ENCODE measurements at places on chromosomes 6 and 20.

DNA sequence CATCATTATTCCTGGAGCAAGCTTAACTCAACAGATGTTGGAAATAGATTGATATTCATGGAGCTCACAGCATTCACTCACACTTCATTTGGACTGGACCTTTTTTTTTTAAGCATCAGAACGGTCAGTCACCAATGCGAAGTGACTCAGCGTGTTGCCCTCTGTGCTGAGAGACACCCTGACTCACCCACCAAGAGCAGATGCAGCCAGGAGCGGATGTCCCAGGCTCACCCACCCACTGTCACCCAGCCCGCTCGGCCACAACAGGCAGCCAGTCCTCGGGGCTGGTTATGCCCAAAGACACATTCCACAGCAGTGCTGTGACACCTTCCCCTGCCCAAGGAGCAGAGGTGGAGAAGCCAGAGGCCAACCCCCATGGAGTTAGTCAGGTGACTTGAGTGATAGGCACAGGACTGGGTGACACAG is 15.7 kb downstream of the RNASET2 start:
- no peak for DNase-seq
- peaks cover 7% of the 10 kb centered on the region for H3K4me1 ChIP-seq
- H3K27me3 ChIP-seq, result no peaks in the 10 kb centered on the region
- H3K27ac ChIP-seq, result no peak overlapping the region
- no peak overlapping the region for H3K4me3 ChIP-seq

- H3K27ac ChIP-seq, result no peak overlapping the region
- DNase-seq, result no peak
- no peaks in the 10 kb centered on the region for H3K36me3 ChIP-seq
- no peak overlapping the region for H3K4me3 ChIP-seq
Observed at GRCh38 chr6:166673309-166673708, 46.3 kb upstream of the RPS6KA2 start.

- no peaks in the 10 kb centered on the region for H3K4me1 ChIP-seq
- DNase-seq, result peak; percentile 80
- H3K4me3 ChIP-seq, result no peak overlapping the region
Observed at GRCh38 chr6:32933661-32934085, 7.2 kb downstream of the HLA-DMB start.

DNA sequence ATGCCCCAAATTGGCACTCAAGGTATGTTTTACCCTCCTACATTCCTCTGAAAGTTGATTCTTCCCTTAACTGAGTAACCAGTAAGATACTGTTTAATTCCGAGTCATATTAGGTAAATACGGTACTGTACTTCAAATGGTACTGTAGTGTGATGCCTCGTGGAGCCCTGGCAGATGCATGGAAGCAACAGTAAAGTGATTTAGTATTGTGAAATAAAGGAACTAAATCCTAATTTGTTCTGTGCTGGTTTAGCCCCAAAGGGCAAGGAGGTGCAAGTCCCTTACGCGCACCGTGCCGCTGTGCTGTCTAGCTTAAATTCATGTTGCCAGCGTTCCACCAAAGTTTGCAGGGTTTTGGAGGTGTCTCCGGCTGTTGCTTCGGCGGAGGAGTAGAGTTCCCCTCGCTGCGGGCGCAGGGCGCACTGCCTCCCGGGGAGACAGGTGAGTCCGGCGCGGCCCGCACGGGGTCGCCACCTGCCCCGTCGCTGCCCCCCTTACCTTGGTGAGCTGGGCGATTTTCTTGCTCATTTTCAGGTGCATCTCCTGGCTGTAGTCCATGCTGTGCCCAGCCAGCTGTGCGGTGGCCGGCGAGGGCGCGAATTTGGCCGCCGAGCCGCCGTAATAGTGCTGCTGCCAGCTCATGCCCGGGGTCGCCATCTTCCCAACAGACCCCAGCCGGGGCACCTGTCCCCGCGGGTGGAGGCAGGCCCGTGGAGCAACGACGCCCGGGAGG is 655 bp downstream of the FAM184A start:
- peak; percentile 55 for DNase-seq
- peaks cover 7% of the 10 kb centered on the region for H3K4me1 ChIP-seq
- H3K27me3 ChIP-seq, result peaks cover 47% of the 10 kb centered on the region
- no peak overlapping the region for H3K27ac ChIP-seq
- H3K36me3 ChIP-seq, result no peaks in the 10 kb centered on the region

GRCh38 chr20:21820688-21821087 is 115.2 kb downstream of the PAX1 start:
- H3K27me3 ChIP-seq, result no peaks in the 10 kb centered on the region
- no peak overlapping the region for H3K27ac ChIP-seq
- H3K4me1 ChIP-seq, result peaks cover 19% of the 10 kb centered on the region
- H3K4me3 ChIP-seq, result no peak overlapping the region
- no peaks in the 10 kb centered on the region for H3K36me3 ChIP-seq

- no peak overlapping the region for H3K27ac ChIP-seq
- H3K4me3 ChIP-seq, result no peak overlapping the region
- H3K4me1 ChIP-seq, result no peaks in the 10 kb centered on the region
- peaks cover 4% of the 10 kb centered on the region for H3K36me3 ChIP-seq
- DNase-seq, result peak; percentile 41
- no peaks in the 10 kb centered on the region for H3K27me3 ChIP-seq
Observed at GRCh38 chr6:24032896-24033688, 92.9 kb upstream of the NRSN1 start.

DNA sequence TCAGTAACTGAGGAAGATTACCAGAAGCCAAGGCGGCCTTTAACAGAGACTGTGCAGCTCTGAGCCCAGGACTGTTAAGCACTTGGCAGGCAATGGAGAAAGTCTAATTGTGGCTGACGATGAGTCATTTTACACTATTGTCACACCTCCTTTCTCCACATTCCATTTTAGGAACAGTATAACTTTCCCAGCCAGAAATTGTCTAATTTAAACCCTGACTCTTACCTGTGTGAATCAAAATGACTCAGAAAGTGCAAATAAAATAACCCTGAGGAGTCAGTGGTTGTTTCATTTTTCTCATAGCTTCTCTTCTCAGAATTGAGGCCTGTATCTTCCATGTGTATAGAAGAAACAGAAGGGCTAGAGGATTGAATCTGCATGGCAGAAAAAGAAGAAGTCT is 40.0 kb upstream of the OPN5 start:
- H3K27ac ChIP-seq, result no peak overlapping the region
- no peak for DNase-seq
- H3K27me3 ChIP-seq, result no peaks in the 10 kb centered on the region

- no peak overlapping the region for H3K4me3 ChIP-seq
- no peak for DNase-seq
- no peak overlapping the region for H3K27ac ChIP-seq
- H3K36me3 ChIP-seq, result no peaks in the 10 kb centered on the region
- no peaks in the 10 kb centered on the region for H3K27me3 ChIP-seq
Observed at GRCh38 chr6:103178193-103178592, 1681.5 kb downstream of the HACE1 start.

DNA sequence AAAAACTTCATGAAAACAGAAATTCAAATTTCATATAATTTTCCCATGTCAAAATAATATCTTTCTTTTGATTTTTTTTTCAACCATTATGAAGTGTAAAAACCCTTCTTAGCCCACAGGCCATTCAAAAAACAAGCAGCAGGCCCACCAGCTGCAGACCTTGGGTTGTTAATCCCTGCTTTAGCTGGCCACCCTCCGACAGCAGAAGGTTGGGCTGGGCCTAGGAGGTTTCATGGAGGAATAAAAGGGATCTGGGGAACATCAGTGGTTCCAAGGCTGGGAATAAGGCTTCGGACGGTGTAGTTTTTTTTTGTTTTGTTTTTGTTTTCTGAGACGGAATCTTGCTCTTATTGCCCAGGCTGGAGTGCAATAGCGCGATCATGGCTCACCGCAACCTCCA is 3.6 kb upstream of the HSP90AB1 start:
- H3K27me3 ChIP-seq, result no peaks in the 10 kb centered on the region
- H3K36me3 ChIP-seq, result no peaks in the 10 kb centered on the region
- no peak overlapping the region for H3K27ac ChIP-seq
- peaks cover 16% of the 10 kb centered on the region for H3K4me1 ChIP-seq
- peak; percentile 66 for DNase-seq
- no peak overlapping the region for H3K4me3 ChIP-seq

DNA sequence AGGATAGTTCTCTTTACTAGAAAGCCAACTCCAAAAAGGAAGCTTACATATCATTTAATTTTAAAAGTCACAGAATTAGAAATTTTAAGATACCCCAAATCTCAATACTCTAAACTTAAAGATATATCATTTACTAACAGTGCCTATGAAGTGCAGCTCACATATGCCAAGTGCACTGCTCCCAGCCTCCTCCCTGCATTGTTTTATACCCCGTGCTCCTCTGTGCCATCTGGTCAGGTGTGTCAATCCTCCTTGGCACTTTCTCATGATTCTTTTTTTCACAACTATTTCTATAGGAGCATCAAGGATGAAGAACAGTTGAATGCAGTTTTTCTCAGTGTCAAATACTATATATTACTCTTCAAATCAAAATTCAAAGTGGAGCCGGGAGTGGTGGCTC is 8.8 kb downstream of the MAP7 start:
- H3K4me1 ChIP-seq, result peaks cover 12% of the 10 kb centered on the region
- no peaks in the 10 kb centered on the region for H3K27me3 ChIP-seq
- no peak for DNase-seq
- H3K4me3 ChIP-seq, result no peak overlapping the region

DNA sequence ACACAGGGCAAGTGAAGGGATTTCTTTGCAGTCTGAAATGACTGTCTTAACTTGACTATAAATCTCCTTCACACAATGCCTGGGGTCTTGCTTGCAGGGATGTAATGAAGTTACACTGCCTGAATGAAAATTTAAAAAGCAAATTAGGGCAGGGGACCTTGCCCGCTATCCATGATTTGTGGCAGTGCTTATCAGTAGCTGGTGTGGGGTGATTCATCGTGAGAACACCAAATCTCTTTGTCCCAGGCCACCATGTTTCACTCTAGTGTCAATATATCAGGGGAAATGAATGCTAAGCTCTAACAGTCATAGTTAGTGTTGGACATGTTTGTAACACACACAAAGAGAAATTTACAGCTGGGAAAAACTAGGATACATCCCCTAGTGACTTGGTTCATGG is 713.7 kb upstream of the EPHA7 start:
- no peak for DNase-seq
- peaks cover 37% of the 10 kb centered on the region for H3K4me1 ChIP-seq

GRCh38 chr20:52978851-52979250 is 6.7 kb downstream of the TSHZ2 start:
- H3K36me3 ChIP-seq, result no peaks in the 10 kb centered on the region
- peaks cover 28% of the 10 kb centered on the region for H3K27me3 ChIP-seq
- no peak overlapping the region for H3K4me3 ChIP-seq
- H3K4me1 ChIP-seq, result peaks cover 13% of the 10 kb centered on the region
- H3K27ac ChIP-seq, result no peak overlapping the region
- DNase-seq, result no peak

GRCh38 chr6:1389369-1390132 is at the start of gene FOXF2:
Gene FOXF2, plus strand, starts transcription at chr6:1389576. Its CDS starts 372 bp downstream, at chr6:1389948.
- no peaks in the 10 kb centered on the region for H3K36me3 ChIP-seq
- H3K4me1 ChIP-seq, result peaks cover 28% of the 10 kb centered on the region
- H3K27me3 ChIP-seq, result peaks cover 100% of the 10 kb centered on the region
- peak within 1 kb of the TSS; percentile 46 for H3K4me3 ChIP-seq

- H3K27me3 ChIP-seq, result peaks cover 24% of the 10 kb centered on the region
- H3K27ac ChIP-seq, result no peak within 1 kb of the TSS
- H3K4me1 ChIP-seq, result peaks cover 12% of the 10 kb centered on the region
Observed at GRCh38 chr6:138795809-138796603, at the start of gene ECT2L. Gene ECT2L, plus strand, starts transcription at chr6:138796087. Its CDS starts 17,188 bp downstream, at chr6:138813275.

GRCh38 chr20:37096415-37097041 is 731 bp upstream of the RBL1 start:
- no peak overlapping the region for H3K27ac ChIP-seq
- no peaks in the 10 kb centered on the region for H3K27me3 ChIP-seq
- DNase-seq, result peak; percentile 7
- peak overlapping the region; percentile 78 for H3K4me3 ChIP-seq

- H3K27ac ChIP-seq, result no peak overlapping the region
- H3K4me1 ChIP-seq, result peaks cover 9% of the 10 kb centered on the region
- peak; percentile 49 for DNase-seq
- H3K36me3 ChIP-seq, result no peaks in the 10 kb centered on the region
- H3K4me3 ChIP-seq, result peak overlapping the region; percentile 14
Observed at GRCh38 chr6:84762220-84763002, 2.0 kb downstream of the TBX18 start.

DNA sequence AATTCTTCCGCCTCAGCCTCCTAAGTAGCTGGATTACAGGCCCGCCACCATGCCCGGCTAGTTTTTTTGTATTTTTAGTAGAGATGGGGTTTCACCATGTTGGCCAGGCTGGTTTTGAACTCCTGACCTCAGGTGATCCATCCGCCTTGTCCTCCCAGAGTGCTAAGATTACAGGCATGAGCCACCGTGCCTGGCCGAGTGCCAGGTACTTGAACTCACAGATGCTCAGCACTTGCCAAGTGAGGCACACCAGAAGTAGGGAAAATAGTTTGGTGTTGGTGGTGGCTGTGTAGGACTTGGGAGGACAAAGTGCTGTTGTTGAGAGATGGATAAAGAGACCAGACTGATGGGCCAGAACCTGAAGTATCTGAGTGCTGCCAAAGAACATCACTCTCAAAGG is 40.0 kb upstream of the MBOAT1 start:
- H3K4me1 ChIP-seq, result no peaks in the 10 kb centered on the region
- DNase-seq, result no peak
- no peaks in the 10 kb centered on the region for H3K36me3 ChIP-seq
- no peaks in the 10 kb centered on the region for H3K27me3 ChIP-seq
- H3K27ac ChIP-seq, result no peak overlapping the region

DNA sequence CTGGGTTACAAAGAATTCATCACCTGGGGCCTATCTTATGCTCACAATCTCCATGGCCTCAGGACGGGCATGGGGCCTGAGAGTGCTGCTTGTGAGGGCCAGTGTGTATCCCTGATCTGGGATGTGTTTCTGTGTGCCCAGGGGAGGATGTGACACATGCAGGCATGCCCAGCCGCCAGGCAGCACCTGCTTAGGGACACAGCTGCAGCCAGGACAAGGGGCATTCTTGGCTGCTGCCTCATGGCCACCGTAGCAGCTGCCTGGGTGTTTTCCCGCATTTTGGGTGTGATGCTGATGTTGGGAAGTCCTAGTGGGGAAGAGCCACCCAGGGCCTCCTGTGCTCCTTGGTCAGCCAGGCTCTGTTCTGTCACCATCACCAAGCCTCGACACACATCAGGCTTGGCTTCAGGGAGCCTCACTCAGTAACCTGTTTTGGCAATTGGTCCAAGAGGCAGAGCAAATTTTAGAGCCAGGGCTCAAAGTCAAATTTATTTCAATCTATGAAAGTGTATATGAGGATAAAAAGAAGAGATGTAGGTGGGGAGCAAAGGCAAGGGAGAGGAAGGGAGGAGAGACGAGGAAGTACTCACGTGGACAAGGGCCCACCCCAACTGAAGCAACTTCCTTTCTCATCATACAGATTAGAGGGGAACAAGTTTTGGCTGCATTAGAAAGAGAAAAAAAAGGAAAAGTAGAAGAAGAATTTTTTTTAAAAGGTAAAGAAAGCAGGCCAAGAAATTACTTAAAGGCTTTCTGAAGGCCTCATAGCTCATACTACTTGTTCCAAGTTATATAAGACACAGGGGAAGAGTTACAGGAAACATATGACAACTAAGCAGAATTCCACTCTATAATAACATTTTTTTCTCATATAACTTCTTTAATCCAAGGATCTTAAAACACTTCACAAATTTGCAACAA is 269.9 kb upstream of the SUPT3H start:
- no peaks in the 10 kb centered on the region for H3K36me3 ChIP-seq
- DNase-seq, result no peak
- H3K27me3 ChIP-seq, result no peaks in the 10 kb centered on the region
- no peak overlapping the region for H3K27ac ChIP-seq
- H3K4me3 ChIP-seq, result no peak overlapping the region
- no peaks in the 10 kb centered on the region for H3K4me1 ChIP-seq

- H3K4me3 ChIP-seq, result no peak overlapping the region
- no peaks in the 10 kb centered on the region for H3K36me3 ChIP-seq
- peaks cover 7% of the 10 kb centered on the region for H3K4me1 ChIP-seq
- H3K27ac ChIP-seq, result no peak overlapping the region
- DNase-seq, result no peak
Observed at GRCh38 chr6:168095171-168095691, 16.2 kb upstream of the FRMD1 start.
